ENCODE measurements at places on chromosomes 2 and 18.

DNA sequence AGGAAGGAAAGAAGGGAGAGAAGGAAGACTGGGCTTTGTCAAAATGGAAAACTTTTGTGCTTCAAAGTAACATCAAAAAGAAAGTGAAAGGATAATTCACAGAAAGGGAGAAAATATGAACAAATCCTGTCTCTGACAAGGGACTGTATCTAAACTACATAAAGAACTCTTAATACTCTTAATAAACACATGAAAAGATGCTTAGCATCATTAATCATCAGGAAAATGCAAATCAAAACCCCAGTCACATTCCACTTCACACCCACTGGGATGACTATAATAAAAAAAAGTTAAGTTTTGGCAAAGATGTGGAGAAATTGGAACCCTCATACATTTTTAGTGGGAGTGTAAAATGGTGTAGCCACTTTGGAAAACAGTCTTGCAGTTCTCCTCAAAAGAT lies 11.8 kb upstream of the ZFP36L2 start:
- no peak for DNase-seq

- no peak for DNase-seq
Observed at GRCh38 chr2:77487074-77487803, 34.9 kb downstream of the LRRTM4 start.

DNA sequence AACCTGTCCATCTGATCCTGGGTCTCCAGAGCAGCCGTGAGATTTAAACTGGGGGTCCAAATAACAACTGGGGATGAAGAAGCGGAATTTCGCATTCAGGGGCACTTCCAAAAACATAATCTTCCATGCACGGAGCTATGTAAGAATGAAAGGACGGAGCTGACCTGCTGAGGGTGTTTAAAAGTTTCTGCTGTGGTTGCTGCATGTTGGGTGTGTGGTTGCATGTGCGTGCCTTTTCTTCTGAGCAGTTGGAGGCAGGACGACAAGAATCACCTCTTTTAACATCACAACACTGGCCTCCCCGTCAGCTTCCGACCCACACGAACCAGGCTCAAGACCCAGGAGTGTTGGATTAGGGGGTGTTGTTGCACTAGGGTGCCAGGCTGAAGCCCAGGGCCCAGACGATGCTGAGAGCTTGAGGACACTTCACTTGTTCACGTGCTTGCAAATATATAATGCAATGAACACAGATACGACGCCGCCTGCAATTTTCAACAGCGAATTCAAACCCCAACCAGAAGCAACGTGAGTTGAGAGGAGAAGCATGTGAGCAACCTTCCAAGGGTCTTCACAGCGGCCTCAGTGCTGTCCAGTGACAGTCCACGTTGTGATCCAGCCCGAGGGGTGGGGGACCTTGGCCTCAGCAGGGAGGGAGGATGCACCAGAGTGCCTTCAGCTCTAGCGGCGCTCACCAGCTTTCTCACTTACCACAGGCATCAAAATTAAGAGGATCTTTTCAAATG lies 76.0 kb upstream of the SALL3 start:
- DNase-seq = no peak

DNA sequence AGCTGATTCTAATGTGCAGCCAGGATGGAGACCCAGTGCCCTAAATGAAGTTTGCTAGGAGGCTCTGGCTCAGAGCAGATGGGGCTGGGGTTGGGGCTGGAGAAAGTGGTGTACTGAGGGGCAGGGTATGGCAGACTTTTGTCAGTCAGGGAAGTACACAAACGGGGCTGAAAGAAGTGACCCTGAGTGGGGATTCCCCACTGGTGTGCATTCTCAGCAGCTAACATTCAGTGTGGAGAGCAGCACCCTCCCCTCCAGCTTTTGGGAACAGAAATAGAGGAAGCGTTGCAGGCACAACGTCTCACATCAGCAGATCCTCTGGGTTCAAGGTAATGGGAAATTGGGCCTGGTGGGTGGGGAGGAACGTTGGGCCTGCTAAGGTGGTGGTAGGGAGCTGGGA lies 89.1 kb upstream of the GCFC2 start:
- DNase-seq = no peak

GRCh38 chr2:7353571-7353970 lies 436.4 kb downstream of the RNF144A start:
- DNase-seq = no peak

DNA sequence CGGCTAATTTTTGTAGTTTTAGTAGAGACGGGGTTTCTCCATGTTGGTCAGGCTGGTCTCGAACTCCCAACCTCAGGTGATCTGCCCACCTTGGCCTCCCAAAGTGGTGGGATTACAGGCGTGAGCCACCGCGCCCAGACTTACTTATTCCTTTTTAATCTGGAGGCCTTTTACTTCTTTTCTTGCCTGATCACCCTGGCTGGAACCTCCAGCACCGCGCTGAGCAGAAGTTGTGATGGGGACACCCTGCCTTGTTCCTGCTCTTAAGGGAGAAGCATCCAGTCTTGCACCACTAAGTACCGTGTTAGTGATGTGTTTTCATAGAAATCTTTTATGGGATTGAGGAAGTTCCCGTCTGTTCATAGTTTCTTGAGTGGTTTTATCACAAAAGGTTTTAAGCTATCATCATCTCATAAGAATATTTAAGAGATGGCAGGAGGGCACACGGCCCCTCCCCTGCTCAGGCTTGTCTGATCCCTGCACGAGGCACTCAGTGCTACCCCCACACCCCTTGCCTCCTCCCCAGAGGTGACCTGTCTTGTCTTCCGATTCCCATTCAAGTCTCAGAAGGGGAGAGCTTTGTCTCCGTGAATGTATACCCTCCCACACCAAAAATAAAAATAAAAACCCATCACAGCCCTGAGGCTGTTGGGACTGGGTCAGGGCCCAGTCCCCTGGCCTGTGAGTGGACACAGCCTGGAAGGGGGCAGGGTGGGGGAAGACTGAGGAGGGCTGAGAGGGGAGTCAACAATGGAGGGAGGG lies 65.3 kb upstream of the SMAD7 start:
- DNase-seq = no peak

DNA sequence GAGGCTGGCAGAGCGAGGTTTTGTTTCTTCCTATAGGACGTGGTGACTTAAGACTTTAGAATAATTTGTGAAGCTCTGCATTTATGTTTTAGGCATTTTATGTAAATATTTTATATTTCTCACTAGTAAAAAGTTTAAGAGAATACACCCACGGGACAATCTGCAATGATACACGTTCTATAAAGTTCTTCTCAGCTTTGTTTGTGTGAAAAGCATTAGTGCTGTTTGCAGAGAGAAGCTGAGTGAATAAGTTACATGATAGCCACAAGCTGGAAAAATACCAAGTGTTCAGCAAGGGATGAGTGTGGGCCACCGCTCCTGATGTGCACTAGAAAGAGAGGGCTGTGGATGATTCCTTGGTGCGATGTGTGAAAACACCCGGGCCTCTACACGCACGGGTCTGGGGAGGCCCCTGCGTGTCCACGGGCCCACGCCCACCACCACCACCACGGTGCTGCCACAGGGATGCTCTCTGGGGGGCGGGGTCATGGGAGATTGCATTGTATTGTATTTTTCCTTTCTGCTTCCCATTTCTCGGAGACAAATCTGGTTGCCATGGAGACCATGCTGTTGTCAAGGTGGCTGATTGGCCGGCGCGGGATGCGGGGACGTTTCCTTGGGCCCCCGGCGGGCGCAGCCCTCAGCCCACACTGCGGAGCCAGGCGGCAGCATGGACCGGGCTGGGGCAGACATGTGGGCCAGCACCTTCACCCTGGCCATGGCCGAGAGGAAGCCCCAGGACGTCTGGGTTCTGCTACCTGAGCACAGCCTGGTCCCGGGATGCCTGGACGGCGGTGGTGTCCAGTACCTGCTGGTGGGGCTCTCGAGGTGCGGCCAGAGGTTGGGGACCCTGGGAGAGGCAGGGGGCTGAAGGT lies at the start of gene RTP5:
TSS of gene RTP5 (plus strand) at position 643 of the 875 bp plus-strand sequence. CDS start at position 671, 28 bp downstream.
- DNase-seq = no peak

- no peak for DNase-seq
Observed at GRCh38 chr18:46338205-46338604, 234.0 kb downstream of the HAUS1 start.

Data from neuronal stem cell (in vitro differentiated cells).